ENCODE measurements at places on chromosomes 5 and 9.

DNA sequence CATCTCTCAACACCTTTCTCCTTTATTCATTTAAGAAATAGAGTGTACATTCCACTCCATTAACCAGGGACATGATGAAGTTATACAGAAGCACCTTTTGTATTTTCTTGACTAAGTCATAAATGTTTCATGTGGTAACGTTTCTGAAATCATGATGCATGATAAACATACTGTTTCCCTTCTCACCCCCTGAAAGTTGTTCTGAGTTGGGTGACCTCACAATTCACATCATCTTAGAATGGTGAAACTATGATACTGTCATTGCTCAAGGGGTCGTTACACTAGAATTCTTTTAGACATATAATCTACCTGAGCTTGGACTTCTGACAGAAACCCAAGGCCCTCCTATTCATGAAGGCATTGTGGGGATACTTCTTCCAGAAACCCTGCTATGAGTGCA, 37.8 kb upstream of the MIER3 start:
- no peak for DNase-seq

DNA sequence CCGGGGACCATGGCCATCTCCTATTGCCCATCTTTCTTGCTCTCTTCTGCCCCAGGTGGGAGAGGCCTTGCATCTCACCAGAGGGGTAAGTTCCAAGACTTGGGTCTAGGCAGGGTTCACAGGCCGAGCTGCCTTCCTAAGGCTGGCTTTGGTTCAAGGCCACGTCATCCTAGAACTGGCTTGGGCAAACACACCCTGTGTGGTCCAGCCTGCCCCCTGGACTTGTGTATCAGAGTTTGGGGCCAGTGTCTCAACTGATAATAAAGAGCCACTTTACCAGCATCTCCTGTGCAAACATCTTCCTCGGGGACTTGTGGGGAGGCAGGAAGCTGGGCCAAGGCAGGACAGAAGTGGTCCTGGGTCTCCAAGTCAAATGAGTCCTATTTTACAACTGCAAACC, 17.8 kb downstream of the BOD1 start:
- no peak for DNase-seq

DNA sequence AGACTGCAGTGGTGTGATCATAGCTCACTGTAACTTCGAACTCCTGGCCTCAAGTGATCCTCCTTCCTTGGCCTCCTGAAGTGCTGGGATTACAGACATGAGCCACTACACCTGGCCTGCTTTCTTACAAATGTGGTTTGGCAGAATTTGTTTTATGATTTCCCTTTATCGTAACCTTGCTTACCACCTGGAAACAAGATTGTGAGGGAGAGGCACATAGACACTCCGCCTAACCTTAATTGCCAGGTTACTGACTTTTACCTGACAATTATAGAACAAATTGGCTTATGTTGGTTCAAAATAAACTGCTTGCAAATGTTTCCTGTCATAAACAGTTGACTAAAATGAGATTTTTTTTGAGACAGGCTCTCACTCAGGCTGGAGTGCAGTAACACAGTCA, 26.8 kb upstream of the HMGCR start:
- DNase-seq = no peak

DNA sequence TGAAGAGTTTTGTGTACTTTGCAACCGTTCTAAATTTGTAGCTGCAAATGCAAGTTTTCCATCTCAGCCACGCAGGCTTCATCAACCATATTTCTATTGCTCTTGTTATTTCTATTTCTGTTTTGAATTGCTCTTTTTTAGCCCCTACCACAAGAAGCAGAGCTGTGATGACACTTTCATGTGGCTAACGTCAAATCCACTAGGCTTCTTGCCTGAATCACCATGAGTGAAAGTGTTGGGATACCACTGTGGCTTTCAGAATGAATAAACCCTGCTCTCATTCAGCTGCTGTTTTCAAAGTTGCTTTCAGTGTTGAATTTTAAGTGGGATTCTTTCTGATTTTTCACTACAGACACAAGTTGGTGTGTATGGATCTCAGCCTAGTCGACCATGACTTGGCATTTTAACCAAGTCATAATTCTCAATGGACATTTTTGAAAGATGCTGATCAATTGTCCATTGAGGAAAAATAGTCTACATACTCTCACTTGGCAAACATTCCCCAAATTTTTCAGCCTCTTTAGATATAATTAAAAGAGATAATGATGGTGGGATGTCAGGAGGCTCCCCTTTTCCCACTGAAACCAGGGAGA, 41.0 kb upstream of the MTAP start:
- DNase-seq = no peak

Measured in NAMALWA (cell line).